Astrocyte (in vitro differentiated cells and primary cell): ENCODE measurements at places on chromosomes 2 and 18. TPM values are rescaled to one million over a fixed set of nuclear protein-coding genes. Genes with fewer than 3 reads are reported as not detected.

DNA sequence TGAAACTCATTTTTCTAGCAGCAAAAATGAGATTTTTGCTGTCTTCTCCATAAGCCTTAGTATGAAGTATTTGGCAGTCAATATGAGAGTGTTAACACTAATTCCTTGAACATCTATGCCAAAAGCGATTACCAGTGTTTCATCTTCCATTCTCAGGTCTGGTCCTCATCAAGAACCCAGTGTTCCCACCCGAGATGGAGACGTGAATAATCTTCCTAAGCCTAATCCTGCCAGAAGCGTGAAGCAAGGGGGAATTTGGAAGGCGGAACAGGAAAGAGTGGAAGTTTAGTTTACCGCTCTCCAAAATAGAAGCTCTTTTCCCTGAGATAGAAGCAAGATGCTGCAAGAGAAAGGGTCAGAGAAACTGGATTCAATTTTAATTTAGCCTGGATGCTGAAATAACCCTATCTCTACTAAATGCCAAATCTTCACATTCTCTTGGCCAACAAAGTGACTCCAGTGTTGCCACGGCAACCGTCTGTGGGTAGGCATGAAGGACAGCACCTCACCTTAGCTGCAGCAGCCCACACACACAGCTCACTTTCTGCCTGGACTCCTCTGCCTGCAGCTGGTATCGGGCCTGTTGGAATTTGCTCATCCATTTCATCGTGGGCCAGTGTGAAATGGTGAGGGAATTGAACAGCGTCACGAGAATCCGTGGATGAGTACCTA, 711.1 kb downstream of the CBLN2 start:
- no peak for DNase-seq

DNA sequence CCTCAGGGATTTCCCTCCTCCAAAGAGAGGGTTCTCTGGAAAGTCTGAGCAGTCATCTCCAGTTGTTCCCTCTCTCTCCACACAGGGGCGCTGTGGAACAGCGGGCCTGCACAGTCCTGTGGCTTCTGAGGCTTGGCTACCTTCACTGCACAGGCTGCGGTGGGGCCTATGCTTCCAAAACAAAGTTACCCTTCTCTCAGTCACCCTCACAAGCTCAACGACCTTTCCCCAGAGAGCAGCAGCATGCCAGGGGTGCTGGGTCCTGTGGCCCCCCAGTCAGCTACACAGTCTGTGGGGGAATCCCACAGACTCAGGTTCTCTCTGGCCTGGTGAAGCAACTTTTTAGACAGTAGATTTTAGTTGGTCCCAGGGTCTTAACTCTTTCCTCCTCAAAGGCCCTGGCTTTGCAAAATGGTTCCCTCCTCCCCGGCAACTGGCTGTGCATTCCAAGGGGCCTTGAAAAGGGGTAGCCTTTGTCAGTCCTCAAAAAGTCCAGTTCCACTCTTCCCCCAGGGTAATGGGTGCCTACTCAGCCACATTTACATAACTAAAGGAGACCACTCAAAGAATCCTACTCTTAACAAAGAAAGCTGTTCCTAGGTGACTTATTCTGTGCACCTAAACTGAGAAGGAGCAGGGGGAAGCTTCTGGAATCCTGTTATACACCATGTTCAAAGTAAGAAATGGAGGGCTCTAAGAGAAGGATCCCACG, 14.9 kb downstream of the B3GNT7 start:
- no peak for DNase-seq

DNA sequence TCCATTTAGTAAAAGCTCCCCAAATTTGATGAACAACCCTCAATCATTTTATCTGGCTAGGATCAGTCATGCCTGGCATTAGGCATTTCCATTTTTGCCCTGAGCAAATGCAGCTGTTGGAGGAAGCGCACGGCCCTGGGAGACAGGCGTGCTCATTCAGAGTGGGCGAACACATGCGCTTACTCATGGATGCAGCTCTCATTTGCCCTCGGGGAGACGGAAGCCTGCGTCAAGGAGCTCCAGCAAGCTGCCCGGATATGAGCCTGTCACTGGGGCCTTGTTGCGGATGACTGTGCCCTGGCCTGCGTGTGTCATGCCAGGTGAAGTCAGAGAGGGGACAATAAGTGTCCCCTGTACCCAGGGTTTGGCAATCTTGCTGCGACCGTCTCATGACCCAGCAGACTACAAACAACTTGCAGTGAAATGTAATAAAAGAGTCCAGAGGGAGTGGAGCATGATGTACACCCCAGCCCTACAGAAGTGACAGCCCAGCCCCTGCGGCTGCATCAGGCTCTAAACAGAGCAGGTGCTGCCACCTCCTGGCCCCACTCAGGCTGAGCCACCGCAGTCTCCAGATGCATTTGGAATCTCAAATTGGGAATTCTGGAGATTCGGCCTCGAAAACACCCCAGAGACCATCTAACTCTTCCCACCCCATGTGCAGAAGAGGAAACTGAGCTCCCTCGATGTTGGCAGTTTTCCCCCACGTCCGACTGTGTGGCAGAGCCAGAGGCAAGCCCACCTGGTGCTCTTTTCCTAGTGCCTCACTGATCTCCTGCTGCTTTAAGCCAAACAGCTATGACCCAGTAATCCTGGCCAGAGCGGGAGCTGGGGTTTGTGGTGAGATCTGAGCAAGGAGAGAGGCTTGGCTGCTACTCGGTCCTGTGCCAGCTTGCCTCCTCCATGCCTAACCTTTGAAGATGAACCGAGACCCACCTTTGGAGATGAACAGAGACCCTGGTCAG, 105.0 kb upstream of the ALK start:
- peak; percentile 51 for DNase-seq

DNA sequence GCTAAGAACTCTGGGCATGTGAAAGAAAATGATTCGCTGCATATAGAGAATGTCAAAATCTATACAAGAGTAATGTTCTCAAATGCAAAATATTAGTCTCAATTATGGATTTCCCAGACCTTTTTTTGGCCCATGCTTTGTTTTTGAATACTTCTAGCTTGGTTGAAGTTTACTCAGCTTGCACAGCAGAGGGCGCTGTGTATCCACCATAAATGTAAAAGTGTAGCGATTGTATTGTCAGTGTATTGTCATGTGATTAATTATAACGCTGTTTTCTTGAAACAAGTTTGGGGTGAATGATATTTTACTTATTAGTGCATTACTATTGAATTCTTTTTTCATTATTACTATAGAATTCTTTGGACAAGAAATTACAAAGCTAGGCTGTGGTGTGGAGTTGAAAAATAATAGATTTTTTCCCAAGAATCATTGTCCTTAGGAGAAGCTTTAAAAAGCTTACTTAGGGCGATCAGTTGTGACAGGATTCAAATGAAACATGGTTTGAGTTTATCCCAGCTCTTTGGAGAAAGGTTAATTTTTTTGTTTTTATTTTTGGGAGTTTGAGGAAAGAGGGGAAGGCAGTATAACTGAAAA, 98.3 kb downstream of the PIK3C3 start:
- peak; percentile 33 for DNase-seq

- peak; percentile 82 for DNase-seq
Measured at GRCh38 chr2:210961249-210961648, 404.9 kb downstream of the CPS1 start.

GRCh38 chr18:50289108-50289443, 1.6 kb upstream of the CXXC1 start:
- no peak for DNase-seq

GRCh38 chr2:46803911-46804670, 111.5 kb downstream of the MCFD2 start:
- DNase-seq = peak; percentile 99

DNA sequence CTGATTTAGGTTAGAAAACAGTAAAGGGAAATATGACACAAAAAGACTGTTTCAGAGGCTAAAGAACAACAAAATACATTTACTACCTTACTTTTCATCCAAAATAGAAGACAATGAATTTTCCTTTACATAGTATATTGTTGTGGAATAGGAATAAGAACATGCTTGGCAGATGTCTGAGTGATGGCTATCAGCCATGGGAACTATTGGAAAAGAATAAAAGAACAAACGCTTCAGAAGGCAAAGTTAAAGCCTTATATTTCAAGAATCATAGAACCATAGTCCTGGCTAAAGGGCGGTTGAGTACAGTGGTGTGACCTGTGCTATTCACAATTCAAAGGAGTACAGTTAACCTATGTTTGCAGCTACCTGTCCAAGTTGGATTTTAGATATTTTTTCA, 73.9 kb upstream of the NRXN1 start:
- DNase-seq = no peak

GRCh38 chr2:144607891-144608521, 88.1 kb upstream of the ZEB2 start:
- peak; percentile 71 for DNase-seq

DNA sequence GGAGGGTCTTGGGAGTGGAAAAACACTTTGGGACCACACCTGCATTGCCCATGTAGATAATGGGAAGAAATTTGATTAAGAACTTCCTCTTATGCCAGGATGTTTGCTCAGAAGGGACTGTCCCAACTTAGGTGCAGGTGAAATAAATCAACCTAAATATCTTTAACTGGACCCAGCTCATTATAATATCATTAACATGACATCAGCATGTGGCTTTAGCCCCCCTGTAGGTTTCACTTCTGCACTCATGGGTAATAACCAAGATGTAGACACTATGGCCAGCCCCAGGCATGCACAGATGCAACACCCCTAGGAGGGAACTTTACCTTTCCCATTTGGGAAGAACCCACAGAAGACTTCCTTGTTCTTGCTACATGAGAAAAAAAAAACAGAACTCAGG, 227.4 kb upstream of the ZNF804A start:
- no peak for DNase-seq

DNA sequence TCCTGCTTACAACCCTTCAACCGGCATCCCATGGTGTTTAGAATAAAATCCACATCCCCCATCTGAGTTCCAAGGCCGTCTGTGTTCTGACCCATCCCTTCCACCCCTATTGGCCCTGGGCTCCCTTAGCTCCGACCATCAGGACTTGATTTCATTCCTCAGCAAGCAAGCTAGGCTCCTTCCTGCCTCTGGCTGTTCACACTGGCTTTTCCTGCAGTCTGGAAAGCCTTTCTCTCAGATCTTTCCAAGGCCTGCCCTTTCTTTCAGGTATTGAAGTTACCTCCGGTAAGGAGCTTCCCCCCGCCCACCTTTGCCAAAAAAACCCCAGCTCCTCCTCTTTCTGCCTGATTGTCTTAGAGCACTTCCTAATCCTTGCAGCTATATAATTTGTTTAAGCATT, 86.8 kb downstream of the CLIP4 start:
- DNase-seq = no peak

DNA sequence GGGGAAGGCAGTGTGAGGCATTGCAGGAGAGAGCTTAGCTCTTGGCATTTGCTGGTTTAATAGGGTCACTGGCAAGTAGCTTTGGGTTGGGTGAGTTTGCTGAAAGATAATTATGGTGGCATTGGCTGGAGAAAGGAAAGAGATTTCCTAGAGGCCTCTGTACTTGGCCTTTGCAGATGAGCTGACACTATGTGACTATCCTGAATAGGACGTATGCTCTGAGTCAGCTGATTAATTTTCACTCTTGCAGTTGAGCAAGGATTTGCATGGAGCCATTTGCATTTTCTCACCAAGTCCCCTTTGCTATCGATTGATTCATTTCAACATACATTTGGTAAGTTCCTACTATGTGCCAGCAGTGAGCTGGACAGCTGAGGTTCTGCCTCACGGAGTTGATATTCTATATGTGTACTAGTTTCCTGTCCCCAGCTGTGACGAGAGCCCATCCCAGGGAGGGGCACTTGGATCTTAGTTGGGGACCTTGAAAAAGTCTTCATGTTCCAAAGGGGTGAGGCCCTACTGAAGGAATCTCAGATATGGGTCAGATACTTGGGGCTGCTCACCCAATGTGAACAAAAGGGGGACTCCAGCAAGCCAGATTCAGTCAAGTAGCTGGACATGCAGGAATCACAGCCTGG, 245.7 kb downstream of the LOXHD1 start:
- DNase-seq = no peak

The ZSWIM2 gene
- total RNA-seq = not detected in 2 replicates

The NPHP1 gene
- 3.3 and 4.9 TPM in 2 replicates for total RNA-seq

The GCG gene
- total RNA-seq = not detected in 2 replicates

The RESP18 gene
- total RNA-seq = not detected in 2 replicates

The GKN1 gene
- not detected in 2 replicates for total RNA-seq
